ENCODE measurements at places on chromosomes 12 and 14.

- no peak for DNase-seq
These were observed 110.4 kb downstream of the BCAT1 start for GRCh38 chr12:24838531-24838950.

GRCh38 chr14:79758985-79759384, 452.3 kb downstream of the DIO2 start:
- DNase-seq: peak; percentile 0

DNA sequence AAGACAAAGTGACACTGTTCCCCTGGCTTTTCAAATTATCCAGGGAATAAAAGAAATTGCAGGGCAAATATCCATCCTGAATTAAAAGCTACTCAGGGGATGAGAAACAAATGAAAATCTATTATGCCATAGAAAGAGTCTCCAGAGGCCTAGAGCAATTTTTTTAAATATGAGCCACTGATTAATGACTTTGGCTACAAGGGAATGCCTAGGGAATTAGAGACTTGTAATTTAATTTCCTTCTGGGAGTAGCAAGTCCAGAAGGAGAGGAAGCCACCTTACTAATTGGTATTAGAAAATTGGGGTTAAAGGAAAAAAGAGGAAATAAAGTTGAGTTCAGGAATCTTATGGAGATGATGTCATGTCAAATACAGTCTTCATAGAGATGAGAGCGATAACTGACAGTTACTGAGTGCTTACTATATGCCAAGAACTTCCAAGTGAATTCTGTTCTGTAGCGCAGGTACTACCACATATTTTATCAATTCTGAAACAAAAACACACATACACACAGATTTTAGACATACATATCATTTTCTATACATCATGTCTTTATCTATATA, 304.4 kb downstream of the DUSP6 start:
- DNase-seq: no peak

GRCh38 chr12:120684523-120684932, 2.4 kb upstream of the MLEC start:
- no peak for DNase-seq

GRCh38 chr14:25231004-25231403, 181.1 kb upstream of the STXBP6 start:
- DNase-seq: no peak

GRCh38 chr12:109554761-109555160, 18.5 kb downstream of the MMAB start:
- no peak for DNase-seq

- no peak for DNase-seq
These were observed 46.5 kb downstream of the GCH1 start for GRCh38 chr14:54856152-54856551.

GRCh38 chr12:11564984-11565651, 84.4 kb upstream of the ETV6 start:
- no peak for DNase-seq

DNA sequence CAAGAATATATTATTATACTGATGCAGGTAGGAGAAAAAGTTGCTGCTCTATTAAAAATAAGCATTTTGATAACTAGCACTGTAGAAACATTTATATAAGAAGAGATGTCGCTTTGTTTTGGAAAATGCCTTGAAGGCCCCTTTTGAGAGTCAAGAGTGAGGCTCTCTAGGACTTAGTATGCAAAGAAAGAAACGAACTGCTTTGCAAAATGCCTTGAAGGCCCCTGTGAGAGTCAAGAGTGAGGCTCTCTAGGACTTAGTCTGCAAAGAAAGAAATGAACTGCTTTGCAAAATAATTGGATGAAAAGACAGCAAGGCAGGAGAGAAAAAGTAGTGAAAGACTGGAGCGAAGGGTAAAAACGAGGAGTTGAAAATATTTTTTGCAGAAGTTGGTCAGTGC, 65.9 kb downstream of the AVPR1A start:
- DNase-seq: no peak

- DNase-seq: no peak
These were observed 15.9 kb upstream of the FAR2 start for GRCh38 chr12:29133181-29133580.

DNA sequence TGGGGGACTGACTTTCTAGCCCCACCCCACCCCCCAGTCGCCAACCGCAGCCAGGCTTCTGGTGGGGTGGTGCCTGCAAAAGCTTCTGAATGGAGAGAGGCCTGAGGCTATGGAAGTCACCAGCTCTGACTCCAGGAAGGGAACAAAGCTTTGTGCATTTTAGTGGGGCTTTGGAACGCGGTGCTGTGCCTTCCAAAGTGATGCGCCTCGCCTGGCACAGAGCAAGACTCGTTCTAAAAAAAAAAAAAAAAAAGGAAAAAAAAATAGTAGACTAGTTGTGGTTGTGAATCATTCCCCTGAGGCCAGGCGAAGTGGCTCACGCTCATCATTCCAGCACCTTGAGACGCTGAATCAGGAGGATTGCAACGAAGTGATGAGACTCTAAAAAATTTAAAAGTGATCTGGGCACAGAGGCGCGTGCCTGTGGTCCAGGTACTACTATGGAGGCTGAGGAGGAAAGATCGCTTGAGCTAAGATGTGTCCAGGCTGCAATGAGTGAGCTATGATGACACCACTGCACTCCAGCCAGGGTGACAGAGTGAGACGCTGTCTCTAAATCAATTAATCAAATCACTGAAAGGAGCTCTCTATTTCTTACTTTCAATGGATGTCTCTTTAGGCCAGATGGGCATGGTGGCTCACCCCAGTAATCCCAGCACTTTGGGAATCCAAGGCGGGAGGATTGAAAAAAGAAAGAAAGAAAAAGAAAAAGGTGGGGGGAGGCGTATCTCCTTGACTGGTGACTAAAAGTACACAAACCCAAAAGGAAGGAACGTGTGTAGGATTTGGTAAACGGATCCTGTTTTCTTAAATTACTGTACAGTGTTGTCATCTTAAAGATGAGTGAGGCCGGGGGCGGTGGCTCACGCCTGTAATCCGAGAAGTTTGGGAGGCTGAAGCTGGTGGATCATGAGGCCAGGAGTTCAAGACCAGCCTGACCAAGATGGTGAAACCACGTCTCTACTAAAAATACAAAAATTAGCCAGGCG, 259.6 kb upstream of the ALG10B start:
- no peak for DNase-seq

GRCh38 chr12:3752096-3752709, 706 bp downstream of the CRACR2A start:
- peak; percentile 90 for DNase-seq

GRCh38 chr12:101939306-101939705, 61.9 kb downstream of the DRAM1 start:
- DNase-seq: no peak

DNA sequence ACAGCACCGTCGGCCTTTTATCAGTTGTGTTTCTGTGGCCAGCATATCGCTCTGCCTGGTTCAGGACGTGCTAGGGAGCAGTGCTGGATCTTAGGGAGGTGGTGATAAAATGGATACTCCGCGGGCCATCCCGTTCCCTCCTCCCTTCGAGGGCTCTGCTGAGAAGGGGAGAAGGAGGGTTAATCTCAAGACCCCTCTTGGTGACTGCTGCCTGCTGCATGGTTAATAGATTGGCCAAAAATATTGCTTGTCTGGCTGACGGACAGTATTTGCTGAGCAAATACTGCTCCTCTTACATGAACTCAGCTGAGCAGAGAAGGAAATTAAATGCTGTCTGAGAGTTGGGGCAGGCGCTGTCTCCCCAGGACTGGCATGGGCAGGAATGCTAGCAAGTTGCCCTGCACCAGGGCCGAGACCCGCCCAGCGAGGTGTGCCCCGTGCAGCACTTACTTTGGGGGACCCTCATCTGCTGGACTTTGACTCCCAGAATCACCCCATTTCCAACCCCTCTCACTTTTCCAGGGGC, 1.2 kb downstream of the FBRSL1 start:
- no peak for DNase-seq

DNA sequence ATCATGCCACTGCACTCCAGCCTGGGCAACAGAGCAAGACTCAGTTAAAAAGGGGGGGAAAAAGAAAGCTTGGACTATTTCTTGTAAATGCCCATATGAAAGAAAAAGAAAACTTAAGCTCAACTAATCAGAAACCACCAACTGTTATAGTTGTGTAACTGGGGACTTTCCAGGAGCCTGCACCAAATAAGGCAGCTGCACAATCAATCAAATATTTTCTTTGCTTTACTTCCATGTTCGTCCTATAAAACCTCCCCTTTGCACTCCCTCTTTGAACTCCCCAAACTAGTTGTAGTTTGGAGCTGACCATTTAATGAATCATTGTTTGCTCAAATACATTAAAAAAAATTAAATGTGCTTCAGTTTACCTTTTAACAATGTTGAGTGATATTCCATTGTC, 54.9 kb downstream of the OTOGL start:
- DNase-seq: no peak

GRCh38 chr12:106914796-106915634, 40.7 kb upstream of the TMEM263 start:
- DNase-seq: no peak

- no peak for DNase-seq
These were observed at the start of gene PLD4 for GRCh38 chr14:104924421-104925213. Gene PLD4 (plus strand): TSS chr14:104924879. CDS start chr14:104927141, 2,262 bp downstream.

- no peak for DNase-seq
These were observed 210.4 kb downstream of the KIF26A start for GRCh38 chr14:104348741-104349140.

DNA sequence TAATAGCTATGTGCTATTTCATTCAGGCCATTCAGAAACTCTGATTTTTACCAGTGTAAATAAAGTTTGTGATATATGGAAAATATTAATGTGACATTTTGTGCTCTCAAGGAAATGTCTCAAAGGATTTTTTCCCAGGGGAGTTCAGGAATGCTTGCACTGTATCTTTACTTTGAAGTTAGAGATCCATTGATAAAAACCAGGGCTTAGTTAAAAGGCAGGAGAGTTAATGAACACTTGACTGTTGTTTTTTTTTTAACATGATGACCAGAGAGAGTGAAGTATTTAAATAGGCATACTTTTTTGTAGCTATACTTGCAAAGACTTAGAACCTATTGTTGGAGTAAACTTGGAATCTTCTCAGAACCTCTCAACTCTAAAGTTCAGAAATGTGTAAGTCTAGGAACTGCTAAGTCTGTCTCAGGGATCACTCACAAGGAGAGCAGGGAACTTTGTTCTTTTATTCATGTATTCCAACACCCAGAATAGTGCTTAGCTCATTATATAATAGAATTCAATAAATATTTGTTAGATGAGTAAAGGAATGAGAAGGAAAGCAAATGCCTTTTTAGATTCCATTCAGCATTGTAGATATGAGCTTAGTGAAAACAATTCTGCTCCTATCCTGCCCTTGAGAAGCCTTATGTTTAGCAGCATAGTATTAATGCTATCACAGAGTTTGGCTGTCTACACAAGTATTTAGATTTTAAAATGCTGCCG, 117.5 kb downstream of the DAAM1 start:
- no peak for DNase-seq

DNA sequence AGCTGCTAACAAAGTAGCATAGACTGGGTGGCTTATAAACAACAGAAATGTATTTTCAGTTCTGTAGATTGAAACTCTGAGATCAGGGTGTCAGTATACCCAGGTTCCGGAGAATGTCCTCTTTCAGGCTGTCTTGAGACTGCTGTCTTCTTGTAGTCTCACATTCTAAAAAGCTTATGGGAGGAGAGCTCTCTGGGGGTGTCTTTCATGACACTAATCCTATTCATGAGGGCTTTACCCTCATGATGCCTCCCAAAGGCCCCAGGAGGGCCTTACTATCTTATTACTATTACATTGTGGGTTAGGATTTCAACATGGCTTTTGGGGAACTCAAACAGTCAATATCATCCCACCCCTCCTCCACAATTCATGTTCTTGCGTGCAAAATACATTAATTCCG, 94.3 kb downstream of the AEBP2 start:
- DNase-seq: no peak

- DNase-seq: no peak
These were observed 220.3 kb downstream of the ASCL1 start for GRCh38 chr12:103177639-103178255.
